Kidney glomerular epithelial cell (primary cell): ENCODE measurements at places on chromosomes 11 and 22.

- no peak for DNase-seq
Observed at GRCh38 chr11:63767565-63768236, 874 bp downstream of the ZFTA start.

GRCh38 chr11:61539006-61539405, 30.5 kb downstream of the LRRC10B start:
- no peak for DNase-seq

- DNase-seq, result no peak
Observed at GRCh38 chr11:27060816-27061460, 20.3 kb downstream of the BBOX1 start.

DNA sequence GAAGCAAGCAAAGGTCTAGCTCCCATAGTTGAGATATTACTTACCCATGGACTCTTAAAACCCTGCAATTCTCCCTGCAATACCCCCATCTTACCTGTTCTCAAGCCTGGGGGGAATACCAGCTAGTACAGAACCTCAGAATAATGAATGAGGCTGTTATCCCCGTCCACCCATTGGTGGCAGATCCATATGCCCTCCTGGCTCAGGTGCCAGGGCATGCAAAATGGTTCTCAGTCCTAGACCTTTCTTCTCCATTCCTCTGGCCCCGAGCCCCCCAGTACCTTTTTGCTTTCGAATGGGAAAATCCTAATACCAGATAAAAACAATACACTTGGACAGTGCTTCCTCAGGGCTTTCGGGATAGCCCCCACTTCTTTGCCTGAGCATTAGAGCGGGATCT, 86.4 kb downstream of the PIWIL4 start:
- DNase-seq, result no peak

GRCh38 chr22:29782061-29782845, 15.1 kb downstream of the UQCR10 start:
- peak; percentile 18 for DNase-seq

DNA sequence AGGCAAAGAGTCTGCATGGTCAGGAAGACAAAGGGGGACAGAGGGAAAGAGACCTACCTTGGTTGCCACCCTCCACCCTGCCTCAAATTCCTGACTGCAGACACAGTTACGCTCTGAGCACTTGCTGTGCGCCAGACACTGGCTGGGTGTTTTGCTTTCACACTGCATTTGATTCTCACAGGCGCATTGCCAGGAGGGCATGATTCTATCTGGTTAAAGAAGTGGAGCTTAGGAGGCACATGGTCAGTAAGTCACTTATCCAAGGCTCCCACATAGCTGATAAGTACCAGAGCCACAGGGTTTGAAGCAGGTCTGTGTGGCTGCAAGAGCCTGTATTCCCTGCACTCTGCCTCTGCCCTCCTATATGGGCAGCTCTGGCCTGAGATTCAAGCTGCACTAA, 103.9 kb downstream of the TIMP3 start:
- DNase-seq, result peak; percentile 15

GRCh38 chr11:19868281-19868821, 155.7 kb downstream of the NAV2 start:
- no peak for DNase-seq

DNA sequence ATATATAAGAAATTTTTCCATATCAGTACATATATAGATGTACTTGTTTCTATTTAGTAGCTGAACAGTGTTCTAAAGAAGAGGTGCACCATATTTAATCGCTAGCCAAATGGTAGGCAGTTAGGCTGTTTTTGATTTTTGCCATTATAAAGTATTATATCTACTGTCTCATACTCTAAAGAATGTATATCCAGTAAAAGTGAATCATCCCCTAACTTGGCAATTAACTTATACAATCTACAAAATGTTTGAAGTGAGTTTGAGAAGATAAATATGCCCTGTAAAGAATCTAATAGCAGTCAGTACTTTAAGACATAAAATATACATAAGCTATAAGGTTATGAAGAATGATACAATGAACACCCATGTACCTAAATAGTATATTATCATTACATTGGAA, 291.5 kb downstream of the SWAP70 start:
- no peak for DNase-seq

DNA sequence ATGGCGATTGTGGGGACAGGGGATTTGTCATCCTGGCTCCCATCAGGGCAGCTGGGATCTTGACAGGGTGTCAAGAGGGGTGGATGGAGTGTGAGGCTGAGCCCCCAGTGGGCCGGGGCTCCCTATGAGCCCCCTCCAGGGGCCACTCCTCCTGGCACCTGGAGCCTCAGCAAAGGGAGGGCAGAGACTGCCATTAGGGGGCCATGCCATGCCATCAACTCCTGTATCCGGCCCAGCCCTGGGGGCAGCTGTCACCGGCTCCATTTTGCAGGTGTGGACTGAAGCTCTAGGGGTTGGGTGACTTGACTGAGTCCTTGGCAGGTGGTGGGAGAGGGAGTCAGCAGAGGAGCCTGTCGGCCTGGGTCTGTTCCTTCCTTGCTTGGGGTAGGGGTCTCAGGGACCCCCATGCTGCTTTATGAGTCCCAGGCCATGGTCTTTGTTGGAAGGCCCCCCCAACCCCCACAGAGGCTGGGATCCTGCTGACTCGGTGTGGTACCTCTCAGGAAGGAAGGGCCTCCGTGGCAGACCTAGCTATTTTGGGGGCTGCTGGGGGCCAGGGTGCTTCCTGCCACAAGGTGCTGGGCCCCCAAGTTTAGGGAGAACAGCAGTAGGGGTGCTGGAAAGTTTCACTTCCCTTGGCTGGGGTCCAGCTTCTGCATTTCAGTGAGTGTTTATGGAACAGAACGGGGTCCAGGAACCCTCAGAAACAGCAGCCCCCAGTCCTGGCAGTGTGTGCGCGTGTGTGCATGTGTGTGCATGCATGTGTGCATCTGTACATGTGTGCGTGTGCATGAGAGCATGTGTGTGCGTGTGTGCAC, 1.5 kb downstream of the ACY3 start:
- no peak for DNase-seq

DNA sequence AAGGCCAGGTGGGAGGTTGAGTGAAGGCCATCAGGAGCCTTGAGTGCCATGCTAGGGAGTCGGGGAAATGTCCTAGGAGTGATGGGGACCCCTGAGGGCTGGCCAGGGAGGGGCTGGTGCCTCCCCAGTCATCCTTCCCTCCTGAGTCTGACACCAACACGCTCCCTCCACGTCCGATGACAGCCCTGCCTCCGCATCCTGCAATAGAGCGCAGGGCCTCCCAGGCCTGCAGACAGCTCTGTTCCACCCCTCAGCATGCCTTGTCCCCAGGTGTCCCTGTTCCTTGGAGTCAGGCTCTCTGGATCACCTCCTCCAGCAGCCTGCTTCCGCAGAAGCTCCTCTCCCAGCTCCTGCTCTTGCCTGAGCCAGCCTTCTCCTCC, 3.1 kb downstream of the RAC2 start:
- DNase-seq, result no peak

DNA sequence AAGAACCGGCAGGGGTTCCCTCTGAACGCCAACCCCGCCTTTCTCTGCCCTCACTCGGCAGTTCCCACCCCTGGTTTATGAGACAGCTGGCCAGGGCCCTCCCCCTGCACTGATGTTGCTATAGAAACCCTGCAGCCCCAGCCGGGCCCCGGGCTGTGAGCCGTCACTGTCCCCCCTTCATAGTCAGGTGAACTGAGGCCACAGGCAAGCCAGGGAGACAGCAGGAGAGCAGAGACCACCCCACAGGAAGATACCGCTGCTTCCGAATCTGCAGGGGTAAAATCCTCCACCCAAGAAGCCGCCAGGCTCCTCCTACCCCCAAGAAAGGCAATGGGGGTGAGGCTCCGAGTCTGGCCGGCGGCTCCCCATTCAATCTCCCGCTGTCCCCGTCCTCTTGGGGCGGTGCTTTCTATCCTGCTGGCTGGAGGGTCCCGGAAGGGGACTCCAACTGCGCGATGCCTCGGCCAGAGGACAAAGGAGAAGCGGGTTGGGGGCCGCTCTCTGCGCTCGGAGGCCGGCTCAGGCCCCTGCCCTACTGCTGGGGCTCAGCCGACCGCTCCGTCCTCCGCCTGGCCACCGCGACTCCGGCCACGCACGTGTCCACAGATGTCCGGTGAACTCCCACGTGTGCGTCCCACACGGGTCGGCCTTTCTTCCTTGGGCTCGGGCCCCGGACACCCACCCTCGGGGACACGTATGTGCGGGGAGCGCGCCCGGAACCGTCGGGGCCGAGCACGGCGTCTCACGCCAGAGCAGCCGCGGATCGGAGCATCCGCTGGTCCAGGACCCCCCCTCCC, 587 bp downstream of the SLC25A22 start:
- DNase-seq, result peak; percentile 81

GRCh38 chr22:27212617-27213177, 555.3 kb downstream of the MIAT start:
- DNase-seq, result no peak

DNA sequence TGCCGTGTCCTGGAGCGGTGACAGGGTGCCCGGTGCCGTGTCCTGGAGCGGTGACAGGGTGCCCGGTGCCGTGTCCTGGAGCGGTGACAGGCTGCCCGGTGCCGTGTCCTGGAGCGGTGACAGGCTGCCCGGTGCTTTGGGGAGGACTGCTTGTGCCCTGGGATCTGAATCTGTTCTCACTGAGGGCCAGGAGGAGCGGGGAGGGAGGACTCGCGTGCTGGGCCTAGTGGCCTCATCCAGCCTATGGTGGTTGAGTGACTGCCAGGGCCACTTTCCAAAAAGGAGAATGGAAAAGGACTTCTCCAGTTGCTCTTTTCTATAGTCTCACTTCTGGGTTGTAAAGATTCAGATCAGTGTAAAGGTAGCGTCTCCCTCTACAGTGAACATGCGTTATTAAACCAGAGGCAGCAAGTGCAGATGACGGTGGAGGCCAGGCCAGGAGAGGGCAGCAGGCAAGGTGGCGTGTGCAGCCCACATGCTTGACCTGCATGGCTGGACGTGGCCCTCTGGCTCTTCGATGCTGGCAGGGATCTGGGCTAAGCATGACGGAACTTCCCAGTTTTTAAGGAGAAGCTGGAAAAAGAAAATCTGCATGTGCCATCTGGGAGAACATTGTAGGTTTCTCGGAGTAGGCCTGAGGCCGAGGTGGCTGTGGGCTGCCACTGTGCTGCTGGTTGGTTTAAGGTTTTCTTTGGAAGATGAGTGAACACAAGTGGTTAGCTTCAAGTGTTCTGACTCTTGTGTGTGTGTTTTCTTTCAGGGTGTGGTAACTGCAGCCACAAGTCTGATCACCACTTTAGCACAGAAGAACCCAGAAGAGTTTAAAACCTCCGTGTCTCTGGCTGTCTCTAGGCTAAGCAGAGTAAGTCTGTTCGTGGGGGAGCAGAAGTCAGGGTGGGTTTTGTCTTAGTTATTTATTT, 55.0 kb downstream of the AP2A2 start:
- DNase-seq, result no peak

- peak; percentile 100 for DNase-seq
Observed at GRCh38 chr11:117583063-117583801, 213.8 kb downstream of the DSCAML1 start.

DNA sequence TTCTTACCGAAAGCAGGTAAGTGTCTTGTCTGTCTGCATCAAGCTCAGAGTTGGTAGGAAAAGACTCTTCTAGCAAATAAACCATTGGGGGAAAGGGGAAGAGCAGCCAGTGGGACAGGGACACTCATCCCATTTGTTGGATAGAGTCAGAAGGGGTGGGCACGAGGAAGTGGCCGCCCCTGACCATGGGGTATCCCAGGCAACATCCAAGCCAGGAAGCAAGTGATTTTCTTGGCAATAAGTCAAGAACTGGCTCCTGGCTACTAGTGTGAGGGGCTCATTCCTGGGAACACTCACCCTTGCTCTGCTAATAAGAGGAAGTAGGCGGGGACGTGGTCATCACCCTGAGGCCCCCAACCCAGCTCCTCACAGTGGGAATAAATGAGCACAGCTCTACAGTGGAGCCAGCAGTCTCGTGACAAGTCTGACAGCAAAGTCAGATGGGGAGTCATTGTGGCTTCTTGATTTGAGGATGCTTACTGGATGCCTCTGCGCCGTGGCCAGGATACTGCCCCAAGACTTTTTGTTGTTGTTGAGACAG, 6.7 kb downstream of the SLC25A18 start:
- no peak for DNase-seq

DNA sequence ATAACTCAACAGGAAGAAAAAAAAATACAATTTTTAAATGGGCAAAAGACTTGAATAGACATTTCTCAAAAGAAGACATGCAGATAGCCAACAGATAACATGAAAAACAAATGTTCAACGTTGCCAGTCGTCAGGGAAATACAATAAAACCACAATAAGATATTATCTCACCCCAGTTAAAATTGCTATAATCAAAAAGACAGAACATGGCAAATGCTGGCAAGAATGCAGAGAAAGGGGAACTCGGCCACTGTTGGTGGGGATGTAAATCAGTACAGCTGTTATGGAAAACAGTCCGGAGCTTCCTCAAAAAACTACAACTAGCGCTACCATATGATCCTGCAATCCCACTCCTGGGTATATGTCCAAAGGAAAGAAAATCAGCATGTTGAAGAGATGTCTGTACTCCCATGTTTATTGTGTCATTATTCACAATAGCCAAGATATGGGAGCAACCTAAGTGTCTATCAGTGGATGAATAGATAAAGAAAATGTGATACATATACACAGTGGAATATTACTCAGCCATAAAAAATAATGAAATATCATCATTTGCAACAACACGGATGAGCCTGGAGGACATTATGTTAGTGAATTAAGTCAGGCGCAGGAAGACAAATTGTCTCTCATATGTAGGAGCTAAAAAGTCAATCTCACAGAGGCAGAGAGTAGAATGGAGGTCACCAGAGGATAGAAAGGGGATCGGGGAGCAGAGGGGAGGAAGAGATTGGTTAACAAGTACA, 12.2 kb upstream of the CYTH4 start:
- DNase-seq, result no peak

- DNase-seq, result no peak
Observed at GRCh38 chr11:110438017-110438416, 8.3 kb downstream of the FDX1 start.

GRCh38 chr22:25403284-25403810, 161.1 kb upstream of the GRK3 start:
- DNase-seq, result no peak

GRCh38 chr11:35223991-35224390, 85.0 kb downstream of the CD44 start:
- DNase-seq, result no peak

- DNase-seq, result no peak
Observed at GRCh38 chr11:64650923-64651523, 60.0 kb downstream of the SLC22A12 start.

GRCh38 chr11:80414181-80415165, 973.6 kb upstream of the TENM4 start:
- no peak for DNase-seq

DNA sequence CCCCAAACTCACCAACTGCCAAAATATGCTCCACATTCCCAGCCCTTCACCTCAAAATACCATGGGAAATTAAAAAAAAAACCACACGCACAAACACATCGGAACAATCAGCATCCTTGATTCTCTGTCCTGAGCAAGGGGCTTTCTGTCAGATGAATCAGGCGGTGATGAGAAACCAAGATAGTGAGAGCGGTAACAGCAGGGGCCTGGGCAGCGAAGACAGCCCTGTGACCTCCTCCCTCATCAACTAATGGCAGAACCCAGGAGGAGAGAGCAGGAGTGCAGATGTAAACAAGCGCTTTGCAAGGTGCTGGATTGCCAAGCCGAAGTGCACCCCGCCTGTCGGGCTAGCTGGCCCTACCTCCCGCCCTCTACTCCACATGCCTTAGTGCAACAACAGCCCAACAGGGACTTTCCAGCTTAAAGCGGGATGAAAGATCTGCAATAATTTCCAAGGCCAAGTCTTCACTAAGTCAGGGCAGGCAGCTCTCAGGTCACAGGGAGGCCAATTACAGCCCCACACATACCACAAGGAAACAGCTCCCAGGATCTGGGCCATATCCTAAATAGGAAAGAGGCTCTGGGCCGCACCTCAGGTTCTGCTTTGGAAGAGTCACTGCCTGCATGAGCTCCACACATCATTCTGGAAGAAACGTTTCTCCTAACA, 72.2 kb upstream of the BID start:
- DNase-seq, result no peak

GRCh38 chr11:75105462-75105925, 8.8 kb upstream of the OR2AT4 start:
- no peak for DNase-seq
